ENCODE measurements at places on chromosomes 6 and 20. TPM values are rescaled to one million over a fixed set of nuclear protein-coding genes. Genes with fewer than 3 reads are reported as not detected.
A peak's percentile ranks its signal among the peaks of the same experiment; 100 is the strongest.

- no peaks in the 10 kb centered on the region for H3K27me3 ChIP-seq
- no peaks in the 10 kb centered on the region for H3K36me3 ChIP-seq
- no peak overlapping the region for H3K4me3 ChIP-seq
- H3K4me1 ChIP-seq = peaks cover 16% of the 10 kb centered on the region
- H3K27ac ChIP-seq = peak overlapping the region; percentile 31
- DNase-seq = no peak
Measured at GRCh38 chr6:73079611-73079955, 145.7 kb downstream of the KHDC1L start.

GRCh38 chr6:131116755-131117360 is 18.4 kb upstream of the AKAP7 start:
- H3K27me3 ChIP-seq = no peaks in the 10 kb centered on the region
- no peak overlapping the region for H3K27ac ChIP-seq
- H3K4me1 ChIP-seq = peaks cover 3% of the 10 kb centered on the region

DNA sequence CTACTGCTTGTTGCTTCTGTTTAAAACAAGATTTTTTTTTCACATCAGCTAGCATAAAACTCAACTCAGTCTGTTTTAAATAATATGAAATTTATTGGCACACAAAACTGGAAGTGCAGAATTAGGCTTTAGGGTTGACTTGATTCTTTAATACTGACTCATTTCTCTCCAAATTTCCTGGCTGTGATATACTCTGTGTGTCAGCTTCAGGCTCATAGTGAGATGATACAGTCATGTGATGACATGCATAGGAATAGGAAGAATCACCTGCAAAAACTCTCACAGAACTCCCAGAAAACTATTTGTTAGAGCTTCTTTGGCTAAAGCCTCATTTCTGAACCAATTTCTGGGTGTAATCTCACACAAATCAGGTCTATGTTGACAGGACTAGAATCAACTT is 1068.0 kb upstream of the EPHA7 start:
- no peak overlapping the region for H3K4me3 ChIP-seq
- no peaks in the 10 kb centered on the region for H3K4me1 ChIP-seq
- DNase-seq = no peak
- no peak overlapping the region for H3K27ac ChIP-seq
- no peaks in the 10 kb centered on the region for H3K27me3 ChIP-seq
- no peaks in the 10 kb centered on the region for H3K36me3 ChIP-seq

The RRAGD gene
- 5.6 TPM for total RNA-seq

Measured in mesothelial cell of epicardium (in vitro differentiated cells).